ENCODE measurements at places on chromosomes 2 and 18. TPM values are rescaled to one million over a fixed set of nuclear protein-coding genes. Genes with fewer than 3 reads are reported as not detected.

- H3K27ac ChIP-seq = no peak overlapping the region
- no peak for DNase-seq
- H3K4me1 ChIP-seq = peaks cover 33% of the 10 kb centered on the region
- H3K36me3 ChIP-seq = no peaks in the 10 kb centered on the region
- H3K27me3 ChIP-seq = no peaks in the 10 kb centered on the region
- no peak overlapping the region for H3K4me3 ChIP-seq
Observed at GRCh38 chr2:121483846-121484245, 46.8 kb upstream of the RNU4ATAC start.

- no peaks in the 10 kb centered on the region for H3K27me3 ChIP-seq
- no peak overlapping the region for H3K27ac ChIP-seq
- H3K4me3 ChIP-seq = no peak overlapping the region
- no peaks in the 10 kb centered on the region for H3K36me3 ChIP-seq
- DNase-seq = peak; percentile 1
Observed at GRCh38 chr18:42545825-42546224, 569.7 kb downstream of the RIT2 start.

DNA sequence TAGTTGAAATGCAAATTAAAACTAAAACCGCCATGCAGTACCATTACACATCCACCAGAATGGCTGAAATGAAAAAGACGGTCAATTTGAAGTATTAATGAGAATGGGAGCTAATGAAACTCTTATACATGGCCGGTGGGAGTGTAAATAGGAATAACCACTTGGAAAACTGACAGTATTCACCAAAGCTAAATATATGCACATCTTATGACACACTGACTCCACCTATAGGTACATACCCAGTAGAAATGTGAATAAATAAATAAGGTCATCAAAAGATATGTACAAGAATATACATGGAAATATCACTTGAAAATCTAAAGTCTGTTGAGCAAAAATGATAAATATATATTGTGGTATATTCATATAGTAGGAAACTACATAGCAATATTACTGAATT is 57.7 kb downstream of the CWC22 start:
- H3K4me1 ChIP-seq = no peaks in the 10 kb centered on the region
- H3K27ac ChIP-seq = no peak overlapping the region
- H3K4me3 ChIP-seq = no peak overlapping the region
- DNase-seq = no peak
- H3K36me3 ChIP-seq = peaks cover 18% of the 10 kb centered on the region

- no peaks in the 10 kb centered on the region for H3K36me3 ChIP-seq
- H3K27ac ChIP-seq = no peak overlapping the region
- no peaks in the 10 kb centered on the region for H3K4me1 ChIP-seq
- H3K27me3 ChIP-seq = no peaks in the 10 kb centered on the region
- no peak overlapping the region for H3K4me3 ChIP-seq
Observed at GRCh38 chr2:7633566-7634153, 716.4 kb downstream of the RNF144A start.

DNA sequence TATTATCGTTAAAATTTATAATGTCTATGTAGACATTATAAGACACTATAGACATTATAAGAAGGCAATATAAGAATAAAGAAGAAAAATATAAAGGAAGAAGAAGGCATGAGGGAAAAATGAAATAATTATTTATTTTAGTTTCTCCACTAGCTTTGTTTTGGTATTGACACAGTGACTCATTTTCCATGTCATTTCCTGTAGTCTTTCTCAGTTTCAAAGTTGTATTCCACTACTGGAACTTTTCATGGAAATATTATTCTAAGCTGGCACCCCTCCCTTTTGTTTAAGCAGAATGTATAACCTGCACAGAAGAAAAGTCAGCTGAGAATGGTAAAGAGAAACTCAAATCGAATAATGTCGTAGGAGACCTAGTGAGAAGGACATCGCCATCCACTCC is 234.2 kb upstream of the NETO1 start:
- no peak overlapping the region for H3K4me3 ChIP-seq
- H3K27ac ChIP-seq = no peak overlapping the region
- no peaks in the 10 kb centered on the region for H3K27me3 ChIP-seq
- DNase-seq = no peak

DNA sequence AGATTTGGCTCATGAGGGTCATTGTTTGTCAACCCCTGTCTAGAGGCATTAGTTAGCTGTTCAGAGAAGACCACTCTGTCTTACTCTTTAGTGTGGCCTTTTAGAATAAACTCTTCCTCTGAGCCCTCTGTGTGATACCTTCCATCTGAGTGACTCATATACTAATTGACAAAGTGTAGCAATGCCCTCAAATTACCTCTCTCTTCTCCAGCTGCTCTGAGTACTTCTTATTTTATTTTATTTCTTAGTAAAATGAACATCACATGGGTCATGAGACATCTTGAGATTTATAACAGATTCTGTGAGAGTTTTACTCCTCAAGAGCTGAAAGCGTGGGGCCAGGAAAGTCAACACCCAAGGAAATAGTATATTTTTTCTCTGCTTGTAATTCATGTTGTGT is 67.4 kb downstream of the KCTD18 start:
- no peaks in the 10 kb centered on the region for H3K27me3 ChIP-seq
- H3K4me1 ChIP-seq = peaks cover 17% of the 10 kb centered on the region
- no peak for DNase-seq
- H3K36me3 ChIP-seq = peaks cover 70% of the 10 kb centered on the region

DNA sequence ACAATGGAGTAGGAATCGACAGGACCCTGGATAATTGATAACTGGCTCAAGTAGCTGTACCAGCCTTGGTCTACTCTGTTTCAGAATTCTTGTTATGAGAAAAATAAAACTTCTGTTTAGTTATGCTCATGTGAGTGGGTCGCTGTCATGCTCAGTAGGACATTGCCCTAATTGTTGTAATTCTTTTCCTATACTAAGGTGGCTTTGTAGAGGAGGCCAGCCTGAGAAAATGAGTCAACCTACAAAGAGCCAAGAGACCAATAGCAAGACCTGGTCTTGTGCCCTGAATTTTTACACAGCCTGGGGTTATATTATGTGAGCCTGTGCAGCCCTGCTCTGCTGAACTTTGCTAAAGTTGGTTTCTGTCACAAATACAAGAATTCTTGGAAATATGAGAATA is 238.4 kb downstream of the MEIS1 start:
- H3K4me1 ChIP-seq = no peaks in the 10 kb centered on the region
- no peaks in the 10 kb centered on the region for H3K36me3 ChIP-seq
- no peak overlapping the region for H3K27ac ChIP-seq
- no peak overlapping the region for H3K4me3 ChIP-seq

DNA sequence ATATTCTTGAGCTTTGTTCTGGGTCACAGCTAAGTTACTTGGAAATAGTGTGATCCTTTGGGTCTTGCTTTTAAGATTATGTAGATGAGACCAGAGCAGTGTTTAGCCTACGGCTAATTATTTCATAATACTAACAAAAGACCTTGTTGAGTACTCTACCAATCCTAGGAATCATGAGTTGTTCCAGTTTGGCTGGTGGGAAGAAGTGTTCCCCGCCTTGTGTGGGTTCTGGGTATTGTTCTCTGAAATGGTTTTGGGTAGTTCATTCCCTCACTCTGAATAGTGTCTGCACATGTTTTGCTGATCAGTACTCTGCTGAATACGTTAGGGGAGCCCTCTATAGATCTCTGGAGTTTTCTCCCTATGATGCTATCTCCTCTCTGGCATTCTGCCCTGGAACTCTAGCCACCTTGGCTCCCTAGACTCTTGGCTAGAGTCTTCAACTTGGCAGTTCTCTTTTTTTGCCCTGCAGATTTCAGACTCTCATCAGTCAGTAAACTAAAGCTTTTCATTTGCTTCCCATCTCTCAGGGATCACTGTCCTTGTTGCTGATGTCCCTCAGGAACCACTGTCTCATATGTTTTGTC is 48.4 kb downstream of the NEMP2 start:
- peaks cover 6% of the 10 kb centered on the region for H3K36me3 ChIP-seq
- no peak overlapping the region for H3K27ac ChIP-seq
- no peaks in the 10 kb centered on the region for H3K27me3 ChIP-seq
- H3K4me3 ChIP-seq = no peak overlapping the region

- no peaks in the 10 kb centered on the region for H3K4me1 ChIP-seq
- H3K27ac ChIP-seq = no peak overlapping the region
- H3K4me3 ChIP-seq = no peak overlapping the region
- H3K36me3 ChIP-seq = no peaks in the 10 kb centered on the region
Observed at GRCh38 chr2:51994123-51994763, 962.3 kb upstream of the NRXN1 start.

GRCh38 chr18:76981396-76981968 is 151.1 kb downstream of the MBP start:
- H3K27me3 ChIP-seq = peaks cover 10% of the 10 kb centered on the region
- H3K36me3 ChIP-seq = no peaks in the 10 kb centered on the region

- no peak overlapping the region for H3K27ac ChIP-seq
- no peak for DNase-seq
- no peaks in the 10 kb centered on the region for H3K27me3 ChIP-seq
- peaks cover 7% of the 10 kb centered on the region for H3K4me1 ChIP-seq
Observed at GRCh38 chr18:31407649-31408048, 31.1 kb downstream of the DSG4 start.

DNA sequence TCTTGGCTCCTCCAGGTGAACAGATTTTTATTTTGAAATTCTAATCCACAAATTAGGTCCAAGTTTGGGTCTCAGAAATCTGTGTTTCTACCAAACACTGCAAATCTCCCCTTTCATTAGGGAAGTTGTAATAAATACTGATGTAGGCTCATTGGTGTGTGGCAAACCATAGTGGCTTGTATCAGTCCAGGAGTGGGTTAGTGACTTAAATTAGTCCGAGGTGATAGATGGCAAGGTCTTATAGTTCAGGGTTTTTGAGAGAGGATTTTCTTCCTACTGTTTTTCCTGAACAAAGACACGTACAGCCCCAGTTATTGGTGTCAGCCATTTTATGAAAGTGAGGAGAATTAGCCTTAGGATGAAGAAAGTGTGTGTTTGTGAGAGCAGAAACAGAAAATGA is 74.6 kb downstream of the RPRM start:
- H3K27me3 ChIP-seq = no peaks in the 10 kb centered on the region
- no peaks in the 10 kb centered on the region for H3K36me3 ChIP-seq
- no peak overlapping the region for H3K4me3 ChIP-seq
- DNase-seq = no peak
- H3K27ac ChIP-seq = no peak overlapping the region

DNA sequence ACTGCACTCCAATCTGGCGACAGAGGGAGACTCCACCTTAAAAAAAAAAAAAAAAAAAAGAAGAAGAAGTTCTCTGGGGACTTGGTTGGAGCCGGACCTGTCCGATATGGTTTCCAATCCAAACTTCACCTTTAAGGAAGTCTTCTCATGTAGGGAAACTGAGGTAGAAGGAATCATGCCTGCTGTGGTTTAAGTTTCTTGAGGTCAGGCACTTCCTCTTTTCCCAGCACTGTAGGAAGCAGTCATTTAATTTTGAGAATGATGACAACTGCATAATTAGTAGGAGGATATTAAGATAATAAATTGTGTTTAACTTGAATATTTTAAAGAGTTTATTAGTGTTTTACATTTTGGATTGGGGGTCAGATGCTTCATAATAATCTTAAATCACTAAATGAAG is 62.9 kb downstream of the KCNE4 start:
- H3K4me3 ChIP-seq = no peak overlapping the region
- H3K4me1 ChIP-seq = no peaks in the 10 kb centered on the region
- no peaks in the 10 kb centered on the region for H3K36me3 ChIP-seq
- no peak for DNase-seq

DNA sequence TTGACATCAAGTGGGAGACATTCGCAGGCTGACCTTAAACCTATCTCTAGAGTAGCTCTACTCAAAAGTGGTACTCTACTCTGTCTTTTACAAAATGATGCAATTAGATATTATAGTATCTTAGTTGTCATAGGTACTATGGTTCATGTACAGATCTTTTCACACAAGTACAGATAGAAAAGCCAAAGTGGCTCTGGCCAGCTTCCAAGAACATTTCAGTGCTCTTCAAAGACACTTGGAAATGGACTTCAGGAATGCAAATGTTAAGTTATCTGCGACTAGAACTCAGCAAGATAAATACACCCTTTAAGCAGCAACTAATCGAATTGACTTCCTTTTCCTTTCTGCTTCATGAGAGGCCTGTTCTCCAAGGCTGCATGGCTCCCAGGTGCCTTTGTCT is 718.7 kb upstream of the FAM98A start:
- H3K27me3 ChIP-seq = no peaks in the 10 kb centered on the region
- no peak for DNase-seq
- no peak overlapping the region for H3K4me3 ChIP-seq
- H3K36me3 ChIP-seq = no peaks in the 10 kb centered on the region
- H3K27ac ChIP-seq = no peak overlapping the region

DNA sequence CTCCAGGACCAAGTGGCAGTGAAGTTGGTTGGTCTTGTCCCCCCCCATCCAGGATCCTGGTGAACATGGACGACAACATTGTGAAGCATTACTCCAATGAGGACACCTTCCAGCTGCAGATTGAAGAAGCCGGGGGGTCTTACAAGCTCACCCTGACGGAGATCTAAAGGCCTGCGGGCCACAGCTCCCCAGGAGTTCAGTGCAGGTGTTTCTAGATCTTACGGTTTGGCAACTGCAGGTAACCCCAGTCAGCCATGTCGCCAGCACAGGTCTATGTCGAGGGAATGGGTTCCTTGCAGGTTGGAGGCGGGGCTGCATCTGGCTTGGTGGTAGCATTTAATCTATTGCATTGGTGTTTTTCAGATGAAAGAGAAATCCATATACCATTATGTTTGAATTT is 42.8 kb upstream of the KLF11 start:
- H3K27ac ChIP-seq = no peak overlapping the region
- DNase-seq = no peak
- H3K4me1 ChIP-seq = no peaks in the 10 kb centered on the region
- H3K36me3 ChIP-seq = no peaks in the 10 kb centered on the region
- H3K27me3 ChIP-seq = no peaks in the 10 kb centered on the region

- no peak overlapping the region for H3K27ac ChIP-seq
- no peak for DNase-seq
- no peaks in the 10 kb centered on the region for H3K27me3 ChIP-seq
Observed at GRCh38 chr18:59910967-59911366, 11.2 kb downstream of the PMAIP1 start.

DNA sequence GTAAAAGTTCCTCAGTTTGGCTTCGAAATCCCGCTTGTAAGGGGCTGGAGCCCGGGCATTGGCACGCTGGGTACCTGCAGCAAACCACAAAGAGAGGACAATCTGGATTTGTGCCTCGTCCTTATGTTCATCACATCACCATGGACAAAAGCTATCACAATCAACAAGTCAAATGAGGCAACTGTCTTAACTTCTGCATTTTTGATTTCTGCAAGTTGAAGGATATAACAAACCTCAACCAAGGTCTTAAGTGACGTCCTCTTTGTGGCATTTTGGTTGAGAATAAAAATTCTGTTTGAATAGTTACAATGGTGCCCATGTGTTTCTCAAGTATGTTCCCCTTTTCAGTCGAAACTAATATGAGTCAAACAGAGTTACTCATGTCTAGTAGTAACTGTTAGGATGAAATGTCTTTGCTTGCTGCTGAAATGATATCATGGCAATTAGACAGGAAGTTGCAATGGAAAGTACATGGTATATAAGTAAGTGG is 70.8 kb upstream of the STK17B start:
- no peak overlapping the region for H3K4me3 ChIP-seq
- peaks cover 28% of the 10 kb centered on the region for H3K4me1 ChIP-seq
- no peaks in the 10 kb centered on the region for H3K27me3 ChIP-seq
- H3K36me3 ChIP-seq = no peaks in the 10 kb centered on the region
- no peak for DNase-seq
- no peak overlapping the region for H3K27ac ChIP-seq

- DNase-seq = no peak
- H3K4me1 ChIP-seq = peaks cover 22% of the 10 kb centered on the region
- H3K27me3 ChIP-seq = no peaks in the 10 kb centered on the region
Observed at GRCh38 chr18:10023853-10024570, 110.2 kb downstream of the VAPA start.

CCT7 gene
- total RNA-seq = 403 TPM

TSN gene
- total RNA-seq = 142 TPM

COL6A3 gene
- total RNA-seq = 0.07 TPM

BIN1 gene
- total RNA-seq = 52.8 TPM

Data from Calu3 (cell line).